ENCODE measurements at places on chromosomes 7 and 10.

DNA sequence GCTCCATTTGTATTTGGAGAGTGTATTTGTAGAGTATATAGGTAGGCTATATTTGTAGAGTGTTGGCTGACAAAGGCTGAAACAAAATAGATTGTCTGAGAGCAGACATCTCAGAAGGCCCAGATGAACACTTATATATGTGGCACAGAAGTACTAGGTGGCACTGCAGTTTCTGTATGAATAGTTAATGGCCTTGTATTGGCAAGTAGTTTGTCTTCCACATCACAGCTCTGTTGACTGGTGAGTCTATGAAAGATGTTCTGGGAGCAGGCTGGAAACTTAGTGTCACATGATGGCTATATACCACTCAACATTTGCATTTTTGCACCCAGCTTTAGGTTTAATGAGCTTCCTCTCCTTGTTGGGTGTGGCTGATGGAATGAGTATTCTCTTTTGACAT lies 51.9 kb downstream of the CCNY start:
- no peak for DNase-seq

DNA sequence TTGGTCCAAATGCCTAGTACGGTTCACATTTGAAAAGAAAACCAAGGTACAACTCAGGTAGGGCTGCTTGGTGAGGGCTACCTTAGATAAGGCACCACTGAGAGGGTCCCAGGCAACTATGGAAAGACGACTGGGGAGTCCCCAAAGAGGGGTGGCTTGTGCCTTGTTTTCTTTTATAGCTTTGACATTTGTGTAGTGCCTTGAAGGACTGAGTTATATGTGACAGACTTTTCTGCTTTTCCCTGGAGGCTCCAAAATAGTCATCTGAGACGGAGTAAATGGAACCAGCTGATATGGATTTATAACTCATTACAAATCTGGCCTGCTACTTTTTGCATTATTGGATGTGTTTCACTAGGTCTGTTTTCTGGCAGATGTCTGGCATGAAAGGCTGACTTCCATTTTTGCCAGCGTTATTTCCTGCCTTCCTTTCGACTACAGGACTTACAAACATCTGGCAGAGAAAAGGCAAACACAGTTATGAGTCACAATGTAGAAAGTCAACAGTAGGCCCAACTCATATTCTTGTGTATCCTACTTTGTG lies 88.2 kb upstream of the IMMP2L start:
- DNase-seq: no peak

- DNase-seq: no peak
Observed at GRCh38 chr10:11305825-11306593, 288.3 kb downstream of the CELF2 start.

- DNase-seq: no peak
Observed at GRCh38 chr7:36942025-36942424, 217.7 kb upstream of the AOAH start.

- DNase-seq: no peak
Observed at GRCh38 chr7:100211342-100211780, 8.4 kb upstream of the PVRIG start.

DNA sequence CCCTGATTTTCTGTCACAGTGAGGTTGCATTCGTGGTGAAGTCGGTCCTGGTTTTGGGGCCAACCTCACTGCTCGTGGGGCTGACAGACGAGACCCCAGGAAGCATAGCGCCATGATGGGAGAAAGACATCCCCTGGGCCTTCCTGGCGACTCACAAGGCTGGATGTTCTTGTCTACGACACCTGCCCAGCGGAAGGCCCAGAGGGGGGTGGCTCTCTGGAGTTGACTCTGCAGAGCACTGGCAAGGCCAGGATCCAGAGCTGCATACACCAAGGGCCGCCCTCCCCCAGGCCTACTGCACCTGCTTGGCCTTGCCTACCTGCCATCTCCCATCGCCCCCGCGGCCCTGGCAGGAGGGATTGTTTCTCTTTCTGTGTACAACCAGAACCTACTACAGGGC lies 608.9 kb downstream of the PTPRN2 start:
- DNase-seq: peak; percentile 71

- DNase-seq: no peak
Observed at GRCh38 chr10:95273393-95274312, 17.1 kb downstream of the PDLIM1 start.

DNA sequence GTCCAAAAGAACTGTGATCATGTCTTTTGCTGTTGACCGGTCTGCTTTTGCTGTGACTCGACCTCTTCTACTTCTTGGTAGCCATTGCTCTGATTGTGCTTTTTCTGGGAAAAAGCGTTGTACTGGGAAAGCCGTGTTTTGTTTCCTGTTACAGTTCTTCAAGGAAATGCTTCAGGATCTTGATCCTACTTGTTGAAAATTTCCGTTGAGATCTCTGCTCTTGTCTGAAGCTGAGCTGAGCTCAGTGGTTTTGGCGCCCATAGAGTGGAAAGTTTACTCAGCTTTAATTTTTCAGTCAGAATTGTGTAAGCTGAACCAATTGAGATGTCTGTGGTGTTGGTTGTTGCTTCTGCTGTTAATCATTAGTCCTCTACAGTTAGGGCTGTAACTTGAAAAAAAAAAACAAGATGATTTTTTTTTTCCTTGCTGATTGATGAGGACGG lies 302.2 kb downstream of the CCDC3 start:
- DNase-seq: no peak

DNA sequence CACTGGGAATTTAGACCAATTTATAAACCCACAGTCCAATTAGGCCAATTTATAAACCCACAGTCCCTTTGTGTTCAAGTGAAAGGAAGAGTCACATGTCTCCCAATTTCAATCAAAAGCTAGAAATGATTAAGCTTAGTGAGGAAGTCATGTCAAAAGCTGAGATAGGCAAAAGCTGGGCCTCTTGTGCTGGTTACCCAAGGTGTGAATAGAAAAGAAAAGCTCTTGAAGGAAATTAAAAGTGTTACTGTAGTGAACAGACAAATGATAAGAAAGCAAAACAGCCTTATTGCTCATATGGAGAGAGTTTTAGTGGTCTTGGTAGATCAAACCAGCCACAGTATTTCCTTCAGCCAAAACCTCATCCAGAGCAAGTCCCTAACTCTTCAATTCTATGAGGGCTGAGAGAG lies 245.0 kb downstream of the HDAC9 start:
- DNase-seq: no peak

GRCh38 chr7:159030490-159031134 lies 114.1 kb downstream of the VIPR2 start:
- peak; percentile 88 for DNase-seq

GRCh38 chr7:74343281-74344131 lies 54.3 kb downstream of the CLIP2 start:
- DNase-seq: no peak

DNA sequence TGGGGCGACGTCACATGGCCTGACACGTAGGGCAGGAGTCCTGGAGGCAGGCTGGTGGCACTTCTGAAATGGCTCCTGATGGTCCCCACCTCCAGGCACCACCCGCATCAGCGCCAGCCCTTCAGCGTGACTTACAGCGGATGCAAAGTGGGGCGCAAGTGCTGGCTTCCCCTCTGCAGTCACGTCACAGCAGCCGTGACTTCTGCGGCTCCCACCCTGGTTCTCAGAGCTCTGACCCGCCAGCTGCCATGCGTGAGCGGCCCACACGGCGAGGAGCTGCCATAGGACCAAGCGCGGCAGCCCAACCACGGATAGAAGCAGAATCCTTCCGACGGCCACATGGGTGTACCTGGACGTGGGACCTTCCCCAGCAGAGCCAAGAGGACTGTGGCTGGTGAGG lies 159.0 kb downstream of the ELFN1 start:
- DNase-seq: peak; percentile 56

DNA sequence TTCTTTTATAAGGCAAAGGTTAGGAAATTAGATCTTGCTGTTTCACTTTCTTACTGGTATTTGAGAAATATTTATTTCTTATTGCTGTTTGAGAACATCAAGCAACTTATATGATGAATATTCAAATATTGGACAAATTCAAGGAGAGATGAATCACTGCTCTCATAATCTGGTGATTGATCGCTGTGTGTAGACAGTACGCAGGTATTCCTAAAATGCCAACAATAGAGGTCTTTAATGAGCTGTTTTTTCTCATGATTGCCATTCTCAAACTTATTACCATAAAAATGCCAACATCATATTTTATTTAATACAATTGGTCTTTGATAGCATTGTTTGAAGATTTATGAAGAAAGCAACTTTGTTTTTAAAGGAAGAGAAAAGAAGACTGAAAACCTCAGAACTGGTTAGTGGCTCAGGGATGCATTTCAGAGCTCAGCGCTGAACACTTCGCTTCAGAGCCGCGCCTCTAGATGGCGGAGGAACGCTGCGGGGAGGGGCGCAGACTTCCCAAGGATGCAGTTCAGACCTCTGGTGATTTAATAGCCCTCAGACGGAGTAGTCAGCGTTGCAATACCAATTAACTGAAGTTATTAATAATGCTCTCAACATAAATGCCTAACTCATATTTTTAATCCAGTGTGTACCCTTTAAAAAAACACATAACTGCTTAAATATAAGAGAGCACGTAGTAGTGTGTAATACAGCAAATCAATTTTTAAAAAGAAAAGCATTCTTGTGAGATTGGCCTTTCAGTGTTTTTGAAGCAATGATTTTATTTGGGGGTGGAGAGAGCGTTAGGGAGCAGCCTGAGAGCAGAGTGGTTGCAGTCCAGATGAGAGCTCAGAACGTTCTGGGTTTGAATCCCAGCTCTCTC lies 38.5 kb upstream of the STEAP4 start:
- peak; percentile 82 for DNase-seq

DNA sequence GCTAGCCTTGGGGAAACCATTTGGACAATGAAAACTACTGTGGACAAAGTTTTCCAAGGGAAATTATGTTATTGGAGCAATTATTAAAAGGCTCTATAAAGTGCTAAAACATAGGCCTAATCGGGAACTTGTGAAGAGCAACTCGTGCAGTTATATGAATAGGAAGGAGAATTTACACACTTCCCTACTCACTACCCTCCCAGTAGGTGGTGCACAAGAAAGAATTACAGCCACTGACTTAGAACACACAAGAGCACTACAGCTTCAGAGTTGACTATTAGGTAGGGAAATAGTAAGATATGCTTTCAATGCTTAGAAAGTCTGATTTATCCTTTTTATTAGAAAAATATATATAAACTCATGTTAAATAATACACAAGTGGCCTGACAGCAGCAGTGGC lies 47.2 kb downstream of the GSAP start:
- no peak for DNase-seq

DNA sequence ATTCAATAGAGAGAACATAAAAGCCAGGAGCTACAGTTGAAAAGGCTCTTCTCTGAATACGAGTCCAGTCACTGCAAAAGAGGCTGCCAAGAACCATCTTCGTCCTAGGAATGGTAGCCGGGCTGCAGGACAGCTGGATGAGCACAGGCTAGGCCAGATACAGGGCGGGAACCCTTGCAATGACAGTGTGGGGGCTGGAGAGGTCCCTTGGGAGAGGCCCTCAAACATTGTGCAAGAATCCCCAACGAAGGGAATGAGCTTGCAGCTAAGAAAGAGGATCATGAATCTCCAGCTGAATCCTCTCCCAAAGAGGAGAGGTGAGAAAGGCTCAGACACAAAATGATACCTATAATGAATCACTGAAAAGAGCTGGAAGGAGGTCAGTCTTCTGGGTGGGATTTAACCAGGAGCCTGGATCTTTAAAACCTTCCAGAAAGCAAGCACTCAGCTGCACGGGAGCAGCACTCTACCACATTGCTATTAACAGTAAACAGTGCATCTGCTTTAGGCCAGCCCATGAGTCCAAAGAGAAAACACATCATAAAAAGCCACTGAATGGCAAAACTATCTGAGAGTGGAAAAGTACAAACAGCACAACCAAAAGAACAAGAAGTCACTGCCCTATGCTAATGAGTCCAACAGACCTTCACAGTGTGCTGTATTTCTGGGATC lies 287.9 kb downstream of the TNS3 start:
- DNase-seq: peak; percentile 84

GRCh38 chr7:20491284-20491683 lies 124.2 kb upstream of the ABCB5 start:
- no peak for DNase-seq

DNA sequence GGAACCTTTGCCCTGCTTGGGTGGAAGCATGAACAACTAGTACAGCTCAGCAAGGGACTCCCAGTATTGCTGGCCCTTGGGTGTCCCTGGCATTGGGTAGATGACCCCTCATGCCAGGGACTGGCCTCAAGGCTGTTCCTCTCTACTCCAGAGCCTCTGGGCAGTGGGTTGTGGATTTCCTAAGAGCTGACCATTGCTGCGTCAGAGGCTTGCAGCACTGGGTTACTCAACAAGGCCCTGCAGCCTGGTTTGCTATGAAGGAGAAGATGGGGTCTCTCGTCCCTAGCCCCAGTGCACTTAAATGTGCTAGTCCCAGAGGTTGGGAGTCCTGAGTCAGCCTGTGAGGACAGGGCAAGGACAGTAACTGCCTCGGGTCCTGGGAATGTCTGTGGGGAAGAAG lies 2.5 kb downstream of the VSIR start:
- no peak for DNase-seq

GRCh38 chr10:33506391-33506790 lies 171.9 kb upstream of the NRP1 start:
- no peak for DNase-seq

- peak; percentile 70 for DNase-seq
Observed at GRCh38 chr7:45681596-45682357, 107.6 kb downstream of the ADCY1 start.

- DNase-seq: no peak
Observed at GRCh38 chr10:93865794-93866425, 27.9 kb upstream of the SLC35G1 start.

DNA sequence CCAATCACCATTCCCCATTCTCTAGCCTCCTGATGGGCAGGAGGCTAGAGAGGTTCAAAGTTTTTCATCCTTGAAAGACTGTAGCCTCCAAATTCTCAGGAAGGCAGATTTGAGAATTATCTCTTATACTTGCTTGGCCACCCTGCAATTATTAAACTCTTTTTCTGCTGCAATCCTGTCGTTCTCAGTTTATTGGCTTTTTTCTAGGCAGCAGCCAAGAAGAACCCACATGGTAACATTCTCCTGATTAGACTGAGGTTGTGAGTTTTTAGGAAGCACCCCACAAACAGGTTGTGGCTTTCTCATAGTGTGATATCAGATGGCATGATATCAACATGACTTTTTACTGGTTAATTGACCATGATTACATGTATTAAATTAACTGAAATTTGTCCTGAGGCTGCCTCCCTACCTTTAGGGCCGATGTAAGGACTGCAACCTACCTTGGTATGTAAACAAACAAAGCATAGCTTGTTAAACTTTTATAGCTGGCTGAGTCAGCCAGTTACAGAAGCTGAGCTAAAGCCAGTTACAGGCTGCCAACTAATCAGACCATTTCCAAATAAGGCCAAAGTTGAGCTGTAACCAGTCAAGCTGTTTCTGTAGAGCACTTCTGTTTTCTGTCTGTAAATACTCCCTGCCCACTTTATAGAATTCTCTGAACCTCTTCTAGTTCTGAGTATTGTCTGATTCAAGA lies 3.2 kb upstream of the ZNF248 start:
- DNase-seq: no peak

GRCh38 chr10:51121861-51122260 lies 47.6 kb downstream of the PRKG1 start:
- no peak for DNase-seq

DNA sequence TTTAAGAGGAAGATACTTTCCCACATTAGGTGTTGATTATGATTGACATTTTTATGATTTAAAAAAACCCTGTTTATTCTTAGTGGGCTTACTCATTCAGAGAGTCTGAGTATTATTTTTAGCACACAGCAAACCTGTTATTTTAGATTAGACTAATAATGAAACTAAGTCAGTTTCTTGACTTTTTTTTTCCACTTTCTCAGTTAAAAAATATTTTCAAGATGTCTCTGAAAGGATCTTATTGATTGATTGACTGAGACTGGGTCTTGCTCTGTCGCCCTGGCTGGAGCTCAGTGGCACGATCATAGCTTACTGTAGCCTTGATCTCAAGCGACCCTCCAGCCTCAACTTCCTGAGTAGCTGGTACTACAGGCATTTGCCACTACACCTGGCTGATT lies 20.4 kb upstream of the INPP5F start:
- DNase-seq: no peak
